EH (cell line): ENCODE measurements at places on chromosomes 11 and 22.

GRCh38 chr11:106724293-106724892 is 293.9 kb downstream of the GUCY1A2 start:
- DNase-seq, result no peak

DNA sequence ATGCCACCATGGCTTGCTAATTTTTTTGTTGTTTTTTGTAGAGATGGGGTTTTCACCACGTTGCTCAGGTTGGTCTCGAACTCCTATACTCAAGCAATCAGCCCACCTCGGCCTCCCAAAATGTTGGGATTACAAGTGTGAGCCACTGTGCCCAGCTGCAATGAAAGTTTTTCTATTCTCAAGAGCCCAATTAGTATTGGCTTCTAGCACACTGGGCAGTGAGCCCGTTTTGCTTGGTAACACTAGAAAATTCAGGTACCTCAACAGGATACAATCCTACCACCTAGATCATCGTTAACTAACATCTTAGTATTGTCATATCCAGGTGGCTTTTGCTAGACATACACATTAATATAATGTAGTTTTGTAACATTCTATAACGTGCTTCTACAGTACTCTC is 19.0 kb downstream of the SEC14L3 start:
- DNase-seq, result no peak

- peak; percentile 82 for DNase-seq
Measured at GRCh38 chr11:128468111-128468510, 119.2 kb downstream of the ETS1 start.

GRCh38 chr22:17411213-17411612 is 42.0 kb downstream of the CECR2 start:
- no peak for DNase-seq

GRCh38 chr11:93843906-93844305 is 6.5 kb downstream of the VSTM5 start:
- no peak for DNase-seq

DNA sequence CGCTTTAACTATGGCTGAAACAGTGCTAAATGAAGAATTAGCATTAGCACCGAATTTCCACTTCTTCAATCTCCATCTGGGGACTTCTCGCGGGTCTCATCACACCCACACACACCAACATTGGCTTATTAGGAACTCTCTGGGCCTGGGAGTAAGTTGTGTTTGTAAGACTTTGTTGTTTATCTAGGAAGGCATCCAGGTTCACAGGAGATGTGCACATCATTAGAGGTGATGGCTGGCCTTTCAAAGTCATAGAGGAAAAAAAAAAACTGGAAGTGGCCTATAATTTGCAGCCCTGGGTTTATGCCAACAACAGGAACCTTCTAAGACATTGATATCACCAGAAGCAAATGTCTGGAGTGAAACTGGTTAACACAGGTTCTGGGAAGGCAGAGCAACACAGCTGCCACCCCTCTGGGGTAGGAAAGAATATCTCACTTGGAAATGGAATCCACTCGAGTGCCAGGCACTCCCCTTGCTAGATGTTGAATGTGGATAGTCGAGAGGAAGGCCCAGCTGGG is 84.5 kb downstream of the TRAF6 start:
- peak; percentile 58 for DNase-seq

DNA sequence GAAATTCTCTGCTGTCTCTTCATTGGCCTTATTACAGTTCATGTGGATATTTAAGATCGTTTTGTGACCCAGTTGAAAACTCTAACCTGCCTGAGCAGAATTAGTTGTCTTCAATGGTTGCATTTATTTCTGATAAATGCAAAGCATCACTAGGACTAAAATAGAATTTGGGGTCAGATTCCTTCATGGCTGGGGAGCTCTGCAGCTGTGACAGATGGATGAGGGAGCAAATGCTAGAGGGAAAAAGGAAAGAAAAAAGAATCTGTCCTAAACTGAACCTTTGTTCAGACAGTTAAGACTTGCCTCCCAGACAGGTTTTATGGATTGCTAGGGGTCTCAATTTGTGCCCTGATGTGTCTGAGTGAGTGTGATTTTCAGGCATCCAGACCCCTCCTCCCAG is 113.0 kb downstream of the SYT9 start:
- DNase-seq, result no peak

DNA sequence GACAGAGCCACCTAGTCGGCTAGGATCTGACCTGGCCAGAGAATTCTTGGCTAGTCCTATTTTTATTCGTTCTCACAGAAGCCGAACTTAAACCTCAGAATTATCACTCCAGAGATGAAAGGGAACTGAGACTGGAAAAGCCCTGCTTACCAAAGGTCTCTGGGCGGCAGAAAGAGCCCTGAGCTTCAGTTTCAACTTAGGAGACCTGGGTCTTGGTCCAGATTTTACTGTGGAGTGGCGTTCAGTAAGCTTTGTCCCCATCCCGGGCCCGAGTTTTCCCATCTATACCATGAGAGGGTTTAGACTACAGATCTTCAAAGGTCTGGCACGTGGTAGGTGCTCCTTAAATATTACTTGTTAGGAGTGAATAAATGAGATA is 516 bp downstream of the NEU3 start:
- no peak for DNase-seq

- no peak for DNase-seq
Measured at GRCh38 chr11:82041764-82042163, 691.9 kb downstream of the FAM181B start.

DNA sequence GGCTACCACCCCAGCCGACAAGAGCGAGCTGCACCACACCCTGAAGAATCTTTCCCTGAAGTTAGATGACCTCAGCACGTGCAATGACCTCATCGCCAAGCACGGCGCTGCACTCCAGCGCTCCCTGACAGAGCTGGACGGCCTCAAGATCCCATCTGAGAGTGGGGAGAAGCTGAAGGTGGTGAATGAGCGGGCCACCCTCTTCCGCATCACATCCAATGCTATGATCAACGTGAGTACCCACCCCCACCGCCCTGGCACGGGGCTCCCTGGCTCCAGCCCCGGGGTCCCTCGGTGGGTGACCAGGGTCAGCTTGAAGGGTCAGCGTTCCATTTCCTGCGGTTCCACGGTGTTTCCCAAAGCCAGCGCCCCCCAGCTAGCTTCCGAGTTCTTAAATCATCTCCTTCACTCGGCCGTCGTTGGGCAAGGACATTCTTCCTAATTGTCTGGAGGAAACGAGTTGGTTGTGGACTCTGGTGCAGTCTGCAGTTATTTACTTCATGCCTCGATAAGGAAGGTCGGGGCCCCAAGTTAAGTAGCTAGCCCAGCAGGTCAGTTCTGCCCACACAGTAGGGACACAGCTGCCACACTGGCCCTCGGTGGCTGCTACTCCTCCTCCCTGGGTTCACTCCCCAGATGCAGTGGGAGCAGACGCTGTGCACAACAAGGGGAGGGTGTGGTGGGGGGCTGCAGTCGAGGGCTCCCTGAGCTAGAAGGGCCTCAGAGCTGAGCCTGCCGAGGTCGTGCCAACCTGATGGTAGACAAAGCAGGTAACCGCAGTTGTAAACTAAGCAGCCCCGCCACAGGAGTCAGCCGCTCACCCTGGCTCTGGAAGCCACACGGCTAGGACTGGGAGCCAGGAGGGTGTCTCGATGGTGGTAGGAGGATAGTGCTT is 97.9 kb downstream of the MORC2 start:
- no peak for DNase-seq

GRCh38 chr11:118152552-118153471 is at the start of gene SCN4B:
Gene SCN4B, minus strand, starts transcription at chr11:118152823. Its CDS starts 150 bp downstream, at chr11:118152673.
- DNase-seq, result peak; percentile 58

- DNase-seq, result no peak
Measured at GRCh38 chr11:36807871-36808270, 209.8 kb upstream of the RAG2 start.
